ENCODE measurements at places on chromosomes 12 and 14.

GRCh38 chr12:4025181-4026019 is 152.2 kb upstream of the PARP11 start:
- no peak for DNase-seq

DNA sequence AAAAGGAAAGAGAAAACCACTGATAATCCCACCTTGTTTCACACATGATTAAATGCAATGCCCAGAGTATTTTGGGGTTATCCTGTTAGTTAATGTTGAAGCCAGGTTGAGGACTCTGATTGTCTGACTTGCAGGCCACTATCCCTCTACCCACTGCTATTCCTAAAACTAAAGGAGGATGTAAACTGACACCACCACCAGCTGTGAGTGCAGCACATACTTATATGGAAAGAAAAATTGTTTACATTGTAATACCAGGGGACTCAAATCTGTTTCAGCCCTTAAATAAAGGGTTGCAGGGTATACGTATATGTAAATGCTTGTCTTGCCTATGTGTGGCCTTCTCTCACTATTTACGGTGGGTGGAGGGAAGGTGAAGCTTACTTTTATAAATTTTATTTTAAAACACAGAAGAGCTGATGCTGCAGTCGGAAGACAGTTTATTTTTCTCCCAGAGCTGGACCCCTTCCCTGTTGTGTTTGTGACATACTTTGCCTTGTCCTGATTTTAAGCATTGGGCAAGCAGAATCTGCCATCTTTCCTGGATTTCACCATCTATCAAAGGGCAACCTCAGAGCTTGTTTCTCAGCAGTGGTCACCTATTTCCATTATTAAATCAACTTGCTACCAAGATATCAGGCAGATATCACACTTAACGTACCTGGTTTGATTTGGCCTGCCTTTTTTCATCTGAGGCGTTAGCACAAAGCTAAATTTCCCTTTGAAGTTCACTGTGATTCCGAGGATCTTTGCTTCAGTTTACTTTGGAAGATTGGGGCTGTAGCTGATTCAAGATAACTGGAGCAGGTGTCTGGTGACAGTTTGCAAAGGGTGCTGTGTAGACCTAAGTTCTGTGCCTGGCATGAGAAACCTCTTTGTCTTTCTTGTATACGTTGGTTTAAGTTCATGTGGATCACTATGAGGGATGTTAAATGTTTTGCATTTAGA is 25.2 kb downstream of the DAAM1 start:
- no peak for DNase-seq

DNA sequence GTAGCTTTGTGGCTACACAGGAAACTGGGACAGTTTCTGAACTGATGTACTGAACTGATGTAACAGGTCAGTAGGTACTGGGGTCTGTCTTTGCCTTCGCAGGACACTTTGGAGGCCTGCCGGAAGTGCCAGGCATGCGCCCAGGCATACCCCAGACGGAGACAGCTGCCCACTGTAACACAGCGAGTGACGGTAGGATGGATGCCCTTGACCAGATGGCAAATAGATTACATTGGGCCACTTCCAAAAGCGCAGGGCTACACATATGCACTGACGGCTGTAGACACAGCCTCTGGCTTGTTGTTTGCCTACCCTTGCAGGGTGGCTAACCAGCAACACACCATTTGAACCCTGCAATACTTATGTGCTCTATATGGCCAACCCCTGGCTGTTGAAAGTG is 94.1 kb upstream of the TMPO start:
- DNase-seq, result no peak

DNA sequence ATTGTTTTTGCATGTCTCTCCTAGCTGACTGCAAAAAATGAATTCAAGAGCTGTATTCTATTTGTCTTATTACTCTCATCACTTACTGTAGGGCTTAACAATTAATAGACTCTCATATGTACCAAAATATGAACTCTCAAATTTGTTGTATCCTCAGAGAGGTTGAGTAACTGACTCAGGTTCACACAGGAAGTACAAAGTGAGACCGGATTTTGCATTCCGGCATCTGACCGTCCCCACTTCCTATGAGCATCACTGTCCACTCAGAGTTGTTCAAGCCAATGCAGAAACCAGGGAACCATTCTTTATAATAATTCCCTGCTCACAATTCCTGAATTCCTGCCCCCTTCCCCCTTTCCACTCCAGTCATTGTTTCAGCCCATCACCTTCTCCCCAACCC is 113.3 kb upstream of the AMIGO2 start:
- no peak for DNase-seq

DNA sequence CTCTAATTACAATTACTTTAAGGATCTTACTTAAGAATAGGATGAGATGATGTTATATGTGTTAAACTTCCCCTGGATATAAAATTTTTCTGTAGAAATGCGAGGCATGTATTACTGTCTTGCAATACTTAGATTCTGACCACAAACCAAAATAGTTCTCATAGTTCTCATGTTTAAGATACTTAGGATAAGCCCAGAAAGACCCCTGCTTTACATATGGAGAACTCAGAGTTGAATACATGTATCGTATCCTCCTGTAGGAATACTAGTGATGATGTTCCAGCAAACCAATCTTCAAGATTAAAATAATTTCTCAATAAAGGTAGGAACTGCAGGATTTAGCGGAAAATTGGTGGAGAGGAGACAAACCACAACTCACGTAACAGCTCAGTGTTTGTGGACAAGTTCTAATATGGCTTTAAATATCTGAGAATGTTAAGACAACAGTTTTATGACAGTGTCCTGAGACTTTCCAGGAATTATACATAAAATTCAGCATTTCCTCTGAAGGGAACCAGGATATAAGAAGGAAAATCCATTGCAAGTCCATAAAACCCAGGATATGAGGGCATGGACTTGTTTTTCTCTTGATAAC is 114.7 kb upstream of the CRY1 start:
- DNase-seq, result no peak

GRCh38 chr14:99946652-99947489 is 118.4 kb upstream of the EVL start:
- no peak for DNase-seq

- DNase-seq, result no peak
Measured at GRCh38 chr14:33414041-33414440, 475.4 kb downstream of the NPAS3 start.

- DNase-seq, result no peak
Measured at GRCh38 chr14:100474196-100474595, 113.0 kb downstream of the BEGAIN start.

- no peak for DNase-seq
Measured at GRCh38 chr12:105457026-105457425, 126.5 kb downstream of the C12orf75 start.

GRCh38 chr12:111006621-111007020 is 86.2 kb upstream of the MYL2 start:
- no peak for DNase-seq

DNA sequence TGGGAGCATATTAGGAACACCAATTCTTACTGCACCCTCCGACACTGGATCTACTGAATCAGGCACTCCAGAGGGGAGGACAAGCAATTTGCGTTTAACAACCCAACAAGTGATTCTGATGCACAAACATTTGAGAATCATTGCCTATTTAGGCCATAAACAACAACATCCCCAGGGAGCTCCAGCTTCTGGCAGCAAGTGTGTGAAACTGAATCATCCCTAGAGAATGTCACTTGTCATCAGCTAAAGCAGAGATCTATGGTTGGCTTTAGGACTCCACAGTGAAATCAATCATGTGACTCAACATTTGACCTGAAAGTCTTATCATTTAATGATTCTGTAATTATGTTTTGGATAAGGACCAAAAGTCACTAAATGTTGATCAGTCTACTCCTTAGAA is 505.0 kb upstream of the FLRT2 start:
- no peak for DNase-seq

GRCh38 chr12:66678338-66679275 is at the start of gene GRIP1:
Gene GRIP1, minus strand, starts transcription at chr12:66679076. Its CDS starts 172 bp downstream, at chr12:66678904.
- DNase-seq, result no peak

- no peak for DNase-seq
Measured at GRCh38 chr14:88289234-88289633, 33.8 kb downstream of the KCNK10 start.

DNA sequence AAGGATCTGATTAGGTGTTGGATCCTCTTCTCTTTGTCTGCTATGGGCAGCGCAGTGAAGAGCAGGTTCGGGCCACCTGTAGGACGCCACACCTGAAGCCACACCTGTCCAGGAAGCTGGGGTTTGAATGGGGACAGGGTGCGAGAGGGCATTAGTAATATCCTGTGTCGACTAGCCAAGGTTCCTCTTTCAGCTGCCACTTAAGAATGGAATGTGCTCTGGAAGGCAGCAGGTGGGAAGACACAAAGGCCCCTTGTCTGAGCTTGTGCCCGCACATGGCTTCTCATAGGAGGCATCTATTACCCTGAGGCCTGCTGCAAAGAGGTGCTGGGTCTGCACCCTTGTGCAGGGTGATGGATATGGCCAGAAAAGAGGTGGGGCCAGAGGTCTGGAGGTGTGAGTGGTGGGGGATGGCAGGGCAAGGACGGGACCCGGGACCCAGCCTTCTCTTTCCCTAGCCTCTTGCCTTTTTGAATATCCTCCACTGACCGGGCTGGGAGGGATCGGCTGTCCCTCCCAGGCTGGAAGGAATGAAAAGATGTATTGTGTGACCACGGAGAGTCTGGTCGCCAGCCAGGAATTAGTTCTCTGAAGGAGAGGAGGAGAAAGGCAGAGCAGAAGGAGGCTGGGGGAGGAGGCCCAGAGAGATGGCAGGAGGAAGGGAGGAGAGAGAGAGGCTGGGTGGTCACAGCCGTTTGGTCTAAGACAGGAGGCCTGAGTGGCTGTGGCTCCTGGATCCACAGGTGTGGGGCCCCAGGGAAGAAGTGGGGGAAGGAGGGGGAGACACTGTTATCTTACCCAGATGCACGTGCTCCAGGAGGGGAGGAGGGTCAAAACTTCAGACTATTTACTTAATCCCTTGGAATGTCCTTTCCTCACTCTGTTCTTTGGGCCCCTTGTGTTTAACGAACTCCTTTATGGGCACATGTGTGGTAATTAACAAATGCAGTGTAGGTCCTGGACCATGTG is 101.5 kb downstream of the SMOC1 start:
- DNase-seq, result peak; percentile 53

- no peak for DNase-seq
Measured at GRCh38 chr14:55536204-55536708, 43.8 kb upstream of the KTN1 start.
